Naive thymus-derived CD8-positive, alpha-beta T cell (primary cell): ENCODE measurements at places on chromosomes 2 and 18.

DNA sequence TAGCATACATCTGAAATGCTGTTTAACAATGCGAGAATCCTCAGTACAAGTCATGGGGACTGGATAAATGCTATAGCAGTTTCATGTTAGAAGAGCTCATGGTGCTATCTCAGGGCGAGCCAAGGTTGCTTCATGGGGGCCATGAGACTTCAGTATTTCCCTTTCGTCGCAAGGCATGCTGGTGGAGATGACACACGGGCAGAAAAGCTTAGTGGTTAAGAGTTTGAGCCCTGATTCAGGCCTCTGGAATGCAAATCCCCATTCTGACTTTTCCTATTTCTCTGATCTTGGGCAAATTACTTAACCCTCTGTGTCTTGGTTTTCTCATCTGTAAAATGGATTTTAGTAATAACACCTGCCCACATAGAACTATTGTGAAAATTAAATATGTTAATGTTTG lies 57.4 kb upstream of the EPHA4 start:
- DNase-seq: no peak

DNA sequence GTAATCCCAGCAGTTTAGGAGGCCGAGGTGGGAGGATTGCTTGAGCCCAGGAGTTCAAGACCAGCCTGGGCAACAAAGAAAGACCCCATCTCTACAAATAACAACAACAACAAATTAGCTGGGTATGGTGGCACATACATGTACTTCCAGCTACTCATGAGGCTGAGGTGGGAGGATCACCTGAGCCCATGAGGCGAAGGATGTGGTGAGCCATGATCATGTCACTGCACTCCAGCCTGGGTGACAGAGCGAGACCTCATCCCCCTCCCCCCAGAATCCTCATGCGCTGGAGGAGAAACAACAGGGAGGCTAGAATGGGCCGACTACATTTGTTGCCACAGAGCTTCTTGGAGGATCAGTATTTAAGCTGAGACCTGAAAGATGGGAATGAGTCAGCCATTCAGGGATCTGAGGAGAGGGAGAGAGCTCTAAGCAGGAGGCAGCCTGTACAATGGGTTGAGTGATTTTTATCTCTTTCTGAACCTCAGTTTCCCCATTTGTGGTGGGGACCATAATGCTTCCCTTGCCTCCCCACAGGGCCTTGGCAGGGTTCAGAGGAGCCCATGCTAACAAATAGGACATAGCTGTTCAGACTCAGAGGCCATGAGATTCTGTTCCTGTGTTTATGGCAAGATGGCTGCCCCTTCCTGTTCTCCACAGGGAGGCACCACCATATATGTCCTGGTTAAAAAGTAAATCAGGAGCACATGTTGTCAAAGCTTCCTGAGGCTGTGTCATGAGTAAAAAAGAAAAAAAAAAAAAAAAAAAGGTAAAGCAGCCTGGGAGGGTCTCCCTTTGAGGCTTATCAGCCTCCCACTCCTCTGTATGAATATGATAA lies 131.4 kb upstream of the HAAO start:
- DNase-seq: peak; percentile 26

- no peak for DNase-seq
These were observed 20.5 kb downstream of the PUM2 start for GRCh38 chr2:20330192-20330591.

DNA sequence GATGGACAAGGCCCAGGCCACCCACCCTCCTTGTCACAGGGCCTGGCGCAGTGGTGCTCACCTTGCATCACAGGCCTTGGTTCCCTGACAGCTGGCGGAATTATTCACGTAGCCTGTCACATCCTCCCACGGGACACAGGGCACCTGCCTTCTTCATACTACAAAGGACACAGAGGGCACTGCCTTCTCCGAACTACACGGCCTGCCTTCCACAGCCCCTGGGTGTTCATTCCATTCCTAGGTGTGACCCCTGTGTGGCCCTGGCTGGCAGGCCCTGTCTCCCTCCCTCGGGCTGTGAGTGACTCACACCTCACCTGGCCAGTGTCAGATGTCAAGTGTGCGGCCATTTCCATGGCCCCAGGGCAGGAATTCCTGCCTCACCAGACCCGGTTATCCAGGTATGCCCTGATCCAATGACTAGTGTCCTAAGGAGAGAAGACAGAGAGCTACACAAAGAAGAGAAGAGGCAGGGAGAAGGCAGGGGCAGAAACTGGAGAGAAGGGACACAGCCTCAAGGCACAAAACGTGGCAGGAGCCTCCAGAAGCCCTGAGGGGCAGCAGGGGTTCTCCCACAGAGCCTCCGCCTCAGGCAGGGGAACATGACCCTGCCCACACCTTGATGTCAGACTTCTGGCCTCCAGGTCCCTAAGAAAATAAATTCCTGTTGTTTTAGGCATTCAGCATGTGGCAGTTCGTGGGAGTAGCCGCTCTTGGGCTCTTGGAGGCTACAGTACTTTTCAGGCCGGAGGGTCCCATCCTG lies 43.4 kb downstream of the MBP start:
- no peak for DNase-seq

DNA sequence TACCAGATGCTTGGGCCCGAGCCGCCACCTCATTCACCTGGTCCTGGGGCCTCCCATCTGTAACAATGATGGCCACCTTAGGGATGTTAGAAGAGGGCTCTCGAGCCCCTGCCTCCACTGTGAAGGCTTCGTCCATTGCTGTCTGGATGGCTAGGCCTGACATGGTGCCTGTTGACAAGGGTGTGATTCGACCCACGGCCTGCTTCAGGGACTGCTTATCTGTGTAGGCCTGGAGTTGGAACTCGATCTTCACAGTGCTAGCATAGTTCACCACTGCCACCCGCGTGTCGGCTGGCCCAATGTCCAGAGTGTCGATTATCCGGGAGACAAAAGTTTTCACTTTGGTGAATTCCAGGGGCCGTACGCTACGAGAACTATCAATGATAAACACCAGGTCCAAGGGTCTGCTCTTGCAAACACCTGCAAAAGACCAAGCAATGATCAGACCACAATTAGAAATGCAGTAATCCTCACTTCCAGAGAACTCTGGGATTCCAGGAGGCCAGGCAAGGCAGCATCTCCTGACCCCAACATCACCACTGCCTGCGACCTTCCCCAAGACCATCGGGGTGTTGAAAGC lies 6.5 kb downstream of the MATN3 start:
- DNase-seq: no peak

- DNase-seq: no peak
These were observed 156.6 kb downstream of the TANC1 start for GRCh38 chr2:159124931-159125467.

- no peak for DNase-seq
These were observed 56.9 kb upstream of the SMAD2 start for GRCh38 chr18:47987388-47987699.

GRCh38 chr2:172813314-172813888 lies 77.8 kb downstream of the RAPGEF4 start:
- no peak for DNase-seq

DNA sequence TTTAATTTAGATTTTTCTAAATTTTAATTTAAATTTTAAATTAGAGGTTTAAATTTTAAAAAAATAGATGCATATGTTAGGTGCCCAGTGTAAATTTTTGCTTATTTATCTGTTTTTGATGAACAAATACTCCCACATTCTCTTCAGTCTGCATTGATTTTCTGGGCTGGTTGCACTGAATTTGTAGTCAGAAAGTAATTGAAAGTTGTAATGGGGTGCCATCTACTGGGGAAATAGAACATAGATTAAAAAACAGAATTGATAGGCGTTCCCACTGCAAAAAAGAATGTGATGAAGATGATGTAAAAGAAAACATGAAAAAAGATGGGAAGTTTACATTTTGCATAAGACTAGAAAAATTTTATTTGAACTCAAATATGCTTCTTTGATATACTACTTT lies 51.7 kb upstream of the CCDC85A start:
- DNase-seq: no peak

- DNase-seq: no peak
These were observed 17.4 kb downstream of the NRP2 start for GRCh38 chr2:205699515-205700289.

- peak; percentile 80 for DNase-seq
These were observed 106.1 kb upstream of the ALKAL2 start for GRCh38 chr2:393711-394696.

DNA sequence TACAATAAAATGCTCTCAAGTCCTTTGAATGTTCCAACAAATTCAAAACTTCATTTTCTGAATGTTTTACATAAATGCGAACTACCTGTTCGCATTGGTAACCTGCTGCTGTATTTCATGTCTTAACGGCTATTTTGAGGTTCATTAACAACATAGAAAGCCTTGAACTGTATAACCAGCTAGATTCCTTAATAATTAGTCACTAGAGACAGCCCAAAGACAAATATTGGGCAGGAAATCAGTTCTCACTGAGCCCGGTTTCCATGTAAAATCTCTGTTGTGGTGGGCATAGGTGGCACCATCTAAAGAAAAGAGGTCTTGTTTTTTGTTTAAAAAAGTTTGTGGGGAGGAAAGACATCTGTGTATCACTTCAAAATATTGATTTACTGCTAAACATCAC lies 29.2 kb downstream of the PDIA6 start:
- no peak for DNase-seq

- DNase-seq: no peak
These were observed 444.9 kb downstream of the ARHGAP15 start for GRCh38 chr2:143574069-143574468.

DNA sequence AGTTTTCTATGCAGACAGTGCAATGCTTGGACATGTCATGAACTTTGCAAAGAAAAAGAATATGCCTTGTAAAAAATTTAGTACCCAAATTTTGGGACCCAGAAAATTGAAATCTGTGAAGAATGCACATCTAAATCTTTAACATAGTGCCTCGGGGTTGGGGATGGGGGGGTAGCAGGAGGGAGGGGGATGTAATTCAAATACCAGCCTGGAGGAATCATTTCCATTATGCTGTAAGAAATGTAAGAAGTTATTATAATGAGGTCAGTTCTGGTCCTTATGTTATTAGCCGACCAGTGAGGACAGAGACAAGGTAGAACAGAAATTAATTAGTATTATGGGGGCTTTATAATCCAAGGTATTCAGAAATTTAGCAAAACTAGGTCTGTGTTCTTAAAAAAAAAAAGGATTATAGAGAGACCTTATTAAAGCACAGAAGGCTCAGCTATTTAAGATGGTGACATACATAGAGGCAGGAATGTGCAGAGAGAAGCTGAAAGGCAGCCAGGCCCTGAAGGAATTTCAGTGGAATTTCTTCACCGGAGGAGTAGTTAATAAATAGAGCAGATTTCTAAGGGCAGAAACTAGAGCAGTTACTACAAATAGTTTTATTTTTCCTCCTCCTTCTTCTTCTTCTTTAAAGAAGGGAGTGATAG lies 89.0 kb upstream of the RBMS1 start:
- DNase-seq: no peak

DNA sequence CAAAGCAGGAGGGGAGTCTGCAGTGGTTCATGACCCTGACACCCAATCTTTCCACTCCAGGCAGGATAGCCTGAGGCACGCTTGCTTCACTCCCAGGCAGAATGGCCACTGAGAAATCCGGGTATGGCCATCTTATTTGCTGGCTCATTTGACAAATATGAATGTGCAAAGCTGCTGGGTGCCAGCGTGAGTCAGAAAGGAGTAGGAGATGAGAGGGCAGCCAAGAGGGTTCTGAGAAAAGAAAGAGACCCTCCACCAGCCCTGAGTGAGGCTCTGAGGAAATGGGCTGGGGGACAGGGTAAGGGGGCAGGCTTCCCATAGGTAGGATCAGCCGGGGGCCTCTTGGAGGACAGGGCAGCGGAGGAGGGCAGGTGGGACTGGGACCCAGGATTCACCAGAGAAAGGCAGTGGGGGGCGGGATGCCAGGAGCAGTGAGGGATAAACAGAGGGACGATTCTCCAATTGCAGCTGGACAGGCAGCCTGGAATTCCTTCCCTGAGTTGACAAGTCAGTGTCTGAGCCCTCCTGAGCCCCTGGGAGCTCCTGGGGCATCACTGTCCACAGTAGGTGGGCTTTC lies 15.2 kb downstream of the RAMP1 start:
- DNase-seq: no peak

DNA sequence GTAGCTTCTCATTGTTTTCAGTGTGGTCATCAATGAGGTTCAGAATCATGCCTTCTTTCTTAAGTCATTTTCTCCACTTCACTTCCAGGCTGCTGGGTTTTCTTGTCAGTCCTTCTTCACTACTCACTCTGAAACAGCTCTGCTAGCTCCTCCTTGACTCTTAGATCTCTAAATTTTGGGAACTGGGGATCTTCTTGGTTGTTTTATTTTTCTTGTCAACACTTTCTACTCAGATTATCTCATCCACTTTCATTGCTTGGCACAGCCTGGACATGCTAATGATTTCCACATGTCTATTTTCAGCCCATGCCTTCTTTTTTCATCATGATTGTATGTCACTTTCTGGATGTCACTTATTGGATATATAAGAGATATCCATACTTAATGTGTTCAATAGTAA lies 517.8 kb upstream of the DSEL start:
- DNase-seq: no peak
